ENCODE measurements at places on chromosomes 2 and 18.

DNA sequence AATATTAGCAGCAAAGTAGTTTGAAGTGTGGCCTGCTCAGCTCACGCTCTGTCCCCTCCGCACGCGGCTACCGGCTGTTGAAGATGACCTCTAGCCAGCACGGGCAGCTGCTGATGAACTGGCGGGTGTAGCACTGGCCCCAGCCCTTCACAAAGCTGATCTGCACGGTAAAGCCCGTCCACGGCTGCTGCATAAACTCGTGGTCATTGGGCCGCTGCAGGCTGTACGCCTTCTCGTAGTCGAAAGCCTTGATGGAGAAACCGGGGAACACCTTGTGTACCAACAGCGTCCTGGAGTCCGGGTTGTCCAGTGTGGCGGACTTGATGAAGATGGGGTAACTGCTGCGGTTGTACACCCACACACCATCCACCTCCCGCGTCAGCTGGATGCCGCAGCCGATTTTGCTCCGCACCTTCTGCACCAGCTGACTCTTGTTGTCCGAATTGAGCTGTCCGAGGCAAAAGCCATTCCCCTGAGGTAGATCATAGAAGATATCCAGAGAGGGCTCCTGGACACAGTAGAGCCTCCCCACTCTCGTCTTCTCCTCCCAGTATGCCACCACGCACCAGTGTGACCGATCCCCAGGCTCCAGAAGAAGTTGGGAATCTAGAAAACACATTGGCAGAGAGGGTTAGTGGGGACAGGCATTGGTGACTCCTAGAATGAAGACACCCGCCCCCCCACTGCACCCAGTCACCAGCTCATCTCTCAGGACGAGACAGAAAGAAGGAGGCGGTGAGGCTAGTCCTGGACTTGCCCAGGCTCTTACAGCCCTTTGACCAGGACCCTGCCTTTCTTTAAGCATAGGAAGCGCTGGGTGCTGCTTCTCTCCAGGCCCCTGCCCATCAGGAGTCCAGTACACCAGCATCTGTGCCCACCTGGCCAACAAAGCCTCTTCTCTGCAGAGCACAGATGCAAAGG lies 29.2 kb downstream of the SMAD7 start:
- no peak for DNase-seq

DNA sequence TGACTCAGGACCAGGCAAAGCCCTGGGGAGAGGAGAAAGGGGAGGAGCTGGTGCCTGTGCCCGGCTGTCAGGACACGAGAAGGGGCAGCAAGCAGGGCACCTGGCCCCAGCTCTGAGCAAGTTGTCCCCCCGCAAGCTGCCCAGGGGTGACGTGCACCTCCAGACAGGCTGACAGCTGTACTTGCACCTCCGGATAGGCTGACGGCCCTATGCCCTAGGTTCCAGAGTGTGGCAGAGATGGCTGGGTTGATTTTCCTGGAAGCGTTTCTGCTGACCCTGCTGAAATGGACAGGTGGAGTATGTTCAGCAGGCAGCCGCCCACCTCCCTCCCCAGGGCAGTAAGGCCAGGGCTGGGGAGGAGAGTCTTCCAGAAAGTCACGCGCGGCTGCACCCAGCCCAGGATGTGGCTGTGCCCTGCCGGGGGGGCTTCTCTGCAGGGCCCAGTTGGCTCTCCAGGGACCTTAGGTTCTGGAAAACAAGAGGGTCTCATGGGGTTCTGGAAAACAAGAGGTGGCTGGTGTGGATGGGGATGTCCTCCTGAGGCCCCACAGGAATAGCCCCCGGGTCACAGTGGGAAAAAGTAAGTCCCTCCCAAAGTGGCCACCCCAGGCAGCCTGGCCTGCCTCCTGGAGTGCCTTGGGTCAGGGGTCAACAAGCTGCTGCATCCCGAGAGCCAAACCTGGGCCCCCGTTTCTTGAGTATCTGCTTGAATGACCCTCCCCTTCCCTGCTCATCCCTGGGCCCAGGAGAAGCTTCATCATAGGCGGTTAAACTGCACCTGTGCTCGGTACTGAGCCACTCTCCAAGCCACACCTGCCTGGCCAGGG lies 71.4 kb upstream of the OTOS start:
- no peak for DNase-seq

GRCh38 chr2:105488285-105488684 lies 89.4 kb upstream of the FHL2 start:
- no peak for DNase-seq

DNA sequence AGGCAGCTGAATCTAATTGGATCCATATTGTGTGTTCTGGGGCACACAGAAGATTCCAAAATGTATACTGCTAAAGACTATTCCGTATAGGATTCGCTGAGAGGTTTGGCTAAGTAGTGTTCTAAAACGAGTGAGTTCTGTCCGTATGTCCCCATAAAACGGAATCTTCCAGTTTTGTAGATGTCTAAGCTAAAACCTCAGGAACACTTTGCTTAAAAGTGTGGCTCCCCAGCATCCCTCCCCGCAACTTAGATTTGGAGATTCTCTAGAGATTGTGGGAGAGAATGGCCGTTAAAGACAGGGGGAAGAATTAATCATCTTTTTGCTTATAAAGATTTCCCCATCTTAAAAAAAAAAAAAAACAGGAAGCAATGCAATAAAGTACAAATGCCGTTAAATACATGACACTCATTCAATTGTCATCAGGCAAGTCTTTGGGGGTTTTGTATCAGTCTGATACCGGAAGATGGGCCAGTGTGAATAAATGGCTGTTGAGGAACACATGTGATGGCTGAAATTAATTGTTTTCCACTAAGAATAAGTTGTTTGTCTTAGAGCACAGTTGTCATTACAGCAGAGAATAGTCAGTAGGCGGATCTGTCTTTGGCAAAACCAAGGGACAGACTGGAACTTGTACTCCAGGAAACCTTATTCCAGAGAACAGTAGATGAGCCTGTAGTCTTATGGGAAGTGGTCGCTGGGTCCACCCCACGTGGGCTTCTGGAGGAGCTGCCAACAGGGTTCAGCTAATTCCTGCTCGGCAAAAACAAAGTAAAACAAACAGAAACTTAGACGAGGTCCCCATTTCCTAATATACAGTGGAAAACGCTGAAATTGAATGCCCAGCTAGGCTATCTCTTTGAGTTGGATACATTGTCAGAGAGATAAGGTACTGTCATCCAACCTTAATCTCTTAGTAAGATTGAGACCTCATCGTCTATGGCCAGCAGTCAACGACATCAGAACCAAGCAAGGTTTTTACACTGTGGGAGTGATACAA lies 1.7 kb downstream of the EMILIN2 start:
- DNase-seq, result peak; percentile 23

- DNase-seq, result no peak
Observed at GRCh38 chr2:201234663-201235135, 25.6 kb upstream of the CASP8 start.

- no peak for DNase-seq
Observed at GRCh38 chr2:50547521-50547920, 484.4 kb downstream of the NRXN1 start.

- no peak for DNase-seq
Observed at GRCh38 chr2:101195871-101196661, 44.9 kb upstream of the TBC1D8 start.

GRCh38 chr18:44198612-44199284 lies 481.9 kb upstream of the SETBP1 start:
- no peak for DNase-seq

DNA sequence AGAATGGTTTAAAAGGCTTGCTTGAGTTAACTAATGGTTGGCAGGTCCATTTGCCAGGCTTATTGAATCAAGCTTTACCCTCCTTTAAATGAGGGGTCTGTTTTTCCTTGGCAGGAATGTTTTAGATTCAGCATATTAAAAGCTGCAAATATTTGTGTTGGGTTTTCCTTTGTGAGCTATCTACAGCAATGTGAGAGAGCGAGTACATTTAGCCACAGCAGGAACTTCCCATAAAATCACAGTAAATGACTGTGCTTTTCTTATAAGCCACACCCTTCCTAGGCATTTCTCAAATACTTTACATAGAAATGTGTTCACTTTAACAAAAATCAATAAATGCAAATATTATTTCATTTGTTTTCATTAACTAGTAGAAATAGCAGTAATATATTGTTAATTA lies 23.9 kb downstream of the CALCRL start:
- DNase-seq, result no peak

DNA sequence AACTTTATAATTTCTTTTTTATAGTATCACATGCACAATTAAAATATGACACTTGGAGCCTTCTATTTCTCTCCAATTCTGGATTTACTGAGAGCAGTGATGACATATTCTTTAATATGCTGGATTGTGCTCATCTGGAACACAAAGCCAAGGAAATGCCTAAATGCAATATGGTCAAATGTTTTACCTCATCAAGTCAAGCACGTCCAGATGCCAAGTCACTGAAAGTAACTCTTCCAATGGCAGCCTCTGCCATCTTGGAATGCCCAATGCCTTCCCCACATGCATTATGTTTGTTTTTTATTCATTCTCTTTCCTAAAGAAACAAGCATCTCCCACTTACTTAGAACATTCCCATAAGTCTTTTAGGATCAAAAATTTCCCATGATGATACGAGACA lies 189.8 kb downstream of the TMX3 start:
- no peak for DNase-seq

DNA sequence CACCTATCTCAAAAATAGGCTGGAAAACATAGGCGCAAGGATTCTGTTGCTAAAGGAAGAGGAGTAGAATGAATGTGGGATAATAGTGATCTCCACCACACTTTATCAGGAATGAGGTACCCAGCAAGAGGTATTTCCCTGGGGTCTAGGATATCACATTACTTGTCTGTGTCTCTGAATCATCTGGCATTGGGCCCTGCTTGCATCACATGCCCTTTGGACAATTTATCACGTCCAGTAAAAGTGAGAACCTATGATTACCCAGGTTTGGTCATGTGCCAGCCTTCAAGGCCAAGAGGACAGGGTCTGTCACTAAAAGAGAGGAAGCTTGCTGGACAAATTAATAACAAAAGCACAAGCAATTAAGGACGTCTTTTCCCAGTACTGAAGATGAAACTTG lies 11.4 kb upstream of the TRAPPC8 start:
- DNase-seq, result no peak

GRCh38 chr2:3009483-3009882 lies 368.1 kb downstream of the EIPR1 start:
- DNase-seq, result no peak

- DNase-seq, result no peak
Observed at GRCh38 chr2:59395119-59395518, 1154.0 kb upstream of the FANCL start.

Measured in SJSA1 (cell line).